SIG-M5 (cell line): ENCODE measurements at places on chromosomes 1 and 21.

- DNase-seq: no peak
Observed at GRCh38 chr1:108933944-108934343, 29.3 kb downstream of the CLCC1 start.

DNA sequence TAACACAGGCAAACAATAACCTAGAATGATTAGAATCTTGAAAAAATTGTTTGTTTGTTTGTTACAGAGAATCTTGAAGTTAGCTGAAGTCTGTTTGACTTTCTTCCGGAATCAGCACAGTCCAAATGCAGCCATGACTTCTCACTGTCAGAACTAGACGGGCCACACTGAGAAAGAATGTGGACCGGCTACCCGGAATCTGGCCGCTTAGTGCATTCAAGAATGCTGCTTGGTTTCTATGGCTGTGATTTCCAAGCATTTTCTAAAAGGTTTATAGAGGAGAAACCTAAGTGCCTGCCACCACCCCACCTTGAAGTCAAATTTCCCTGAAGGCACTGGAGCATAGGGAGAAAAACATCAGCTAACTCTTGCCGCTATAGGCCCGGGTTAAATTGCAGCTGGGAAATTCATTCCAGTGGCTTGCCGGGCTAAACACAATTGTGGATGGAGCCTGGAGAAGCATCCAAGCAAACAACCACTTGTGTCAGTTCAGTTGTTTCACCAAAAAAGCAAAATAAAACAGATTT is 231.1 kb downstream of the DISC1 start:
- DNase-seq: no peak

DNA sequence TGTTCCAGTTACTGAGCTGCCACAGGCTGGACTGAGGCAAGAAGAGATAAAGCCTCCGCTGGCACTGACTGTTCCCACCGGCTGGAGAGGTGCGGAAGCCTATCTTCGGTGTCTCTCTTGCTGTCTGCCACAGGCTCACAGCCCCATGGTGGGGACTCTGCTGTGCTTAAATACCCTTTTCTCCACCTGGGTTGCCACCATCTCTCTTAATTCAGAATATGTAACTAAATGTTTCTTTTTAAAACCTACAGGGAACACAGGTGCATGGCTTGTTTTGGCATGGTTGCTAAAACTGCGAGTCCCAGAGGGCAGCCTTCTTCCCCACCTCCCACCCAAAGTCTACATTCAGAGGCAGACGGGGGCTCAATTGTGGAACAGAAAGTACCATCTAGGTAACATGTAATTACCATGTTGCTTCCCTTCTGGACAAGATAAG is 8.1 kb upstream of the LBR start:
- no peak for DNase-seq

GRCh38 chr1:92623187-92623778 is 136.6 kb upstream of the GFI1 start:
- DNase-seq: no peak

DNA sequence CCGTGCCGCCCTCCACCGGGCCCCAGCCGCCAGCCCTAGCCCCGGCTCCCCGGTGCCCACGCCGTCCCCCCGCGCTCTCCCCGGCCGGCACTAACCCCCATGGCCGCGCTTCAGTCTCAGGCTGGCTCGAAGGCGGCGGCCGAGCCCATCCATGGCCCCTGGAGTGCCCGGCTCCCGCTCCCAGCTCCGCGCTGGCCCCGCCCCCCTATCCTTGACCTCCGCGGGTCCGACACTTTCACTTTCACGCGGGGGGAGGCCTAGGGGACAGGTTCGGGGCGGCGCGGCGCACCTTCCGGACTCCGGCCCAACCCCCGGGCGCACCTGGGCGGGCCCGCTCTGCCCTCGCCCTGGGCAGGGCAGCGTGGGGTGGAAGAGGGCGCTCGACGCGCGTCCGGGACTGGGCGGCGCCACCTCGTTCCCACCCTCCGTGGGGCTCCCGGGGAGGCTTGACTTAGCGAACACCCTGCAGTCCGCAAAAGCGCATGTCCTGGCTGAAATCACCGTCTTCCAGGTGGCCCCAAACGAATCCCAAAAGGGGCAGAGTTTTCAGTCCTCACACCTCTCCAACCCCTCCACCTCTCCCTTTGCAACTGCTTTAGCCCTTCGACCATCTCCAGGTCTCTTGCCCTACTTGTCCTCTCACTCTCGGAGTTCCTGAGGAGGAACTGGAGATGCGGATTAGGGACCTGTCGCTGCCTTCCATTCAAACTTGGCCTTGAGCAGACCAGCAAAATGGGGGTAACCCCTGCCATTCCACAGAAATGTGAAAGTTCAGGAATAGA is 3.9 kb upstream of the DENND2D start:
- DNase-seq: no peak
